ENCODE measurements at places on chromosomes 5 and 9.

DNA sequence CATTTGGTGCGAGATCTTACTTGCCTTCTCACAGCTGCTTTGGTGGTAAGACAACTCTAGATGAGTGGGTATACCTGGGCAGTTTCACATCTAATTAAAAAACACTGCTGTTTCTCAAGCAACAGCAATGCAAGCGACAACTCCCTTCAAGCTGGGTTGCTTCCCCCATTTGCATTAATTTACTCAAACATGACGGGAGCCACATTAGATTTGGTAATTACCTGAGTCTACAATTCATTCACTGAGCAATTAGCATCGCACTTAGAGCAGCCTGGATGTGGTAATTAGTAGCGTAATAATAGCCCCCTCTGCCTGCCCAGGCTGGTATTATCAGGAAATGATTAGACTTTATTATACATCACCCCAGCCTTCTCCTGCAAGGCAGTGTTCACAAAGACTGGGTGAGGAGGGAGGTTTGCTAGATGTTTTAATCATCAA is 73.4 kb downstream of the FBXO38 start:
- no peak for DNase-seq

DNA sequence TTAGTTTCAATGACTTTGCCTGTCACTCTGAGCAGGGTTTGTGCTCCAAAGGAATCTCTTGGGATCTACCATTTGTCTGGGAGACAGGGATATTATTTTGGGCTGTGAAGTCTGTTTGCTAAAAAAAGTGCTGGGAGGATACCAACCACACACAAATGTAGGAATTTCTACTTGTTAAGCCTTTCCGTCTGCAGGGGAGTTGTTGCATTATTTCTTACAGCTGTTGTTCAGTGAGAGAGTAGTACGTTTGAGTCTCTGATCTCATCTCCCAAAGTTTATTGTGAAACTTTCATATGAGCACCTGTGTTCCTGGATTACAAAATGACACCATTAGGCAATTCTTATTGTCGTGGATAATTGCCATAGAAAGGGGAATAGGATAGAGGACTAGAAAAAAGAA is 78.3 kb upstream of the SEMA6A start:
- no peak for DNase-seq

GRCh38 chr5:77867914-77868313 is 91.8 kb upstream of the TBCA start:
- DNase-seq: no peak

GRCh38 chr5:77550406-77550805 is 58.3 kb upstream of the WDR41 start:
- no peak for DNase-seq

- no peak for DNase-seq
Measured at GRCh38 chr5:114544561-114544960, 182.7 kb downstream of the KCNN2 start.

DNA sequence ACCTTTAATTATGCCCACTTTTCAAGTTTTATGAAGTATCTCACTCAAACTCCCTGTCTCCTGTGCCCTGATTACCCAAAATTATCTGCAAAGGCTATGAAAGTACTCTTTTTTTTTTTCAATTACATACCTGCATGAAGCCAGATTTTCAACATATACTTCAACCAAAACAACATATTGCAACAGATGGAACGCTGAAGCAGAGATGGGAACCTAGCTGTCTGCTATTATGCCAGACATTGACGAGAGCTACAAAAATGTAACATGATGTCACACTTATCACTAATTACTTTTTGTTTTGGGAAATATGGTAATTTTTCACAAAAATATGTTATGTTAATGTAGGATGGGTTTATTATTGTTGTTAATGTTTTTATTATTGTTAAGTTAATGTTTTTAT is 86.5 kb upstream of the SLC1A3 start:
- no peak for DNase-seq

GRCh38 chr9:21519855-21520434 is 37.8 kb upstream of the IFNE start:
- no peak for DNase-seq

- DNase-seq: no peak
Measured at GRCh38 chr5:11483630-11484029, 420.6 kb downstream of the CTNND2 start.

DNA sequence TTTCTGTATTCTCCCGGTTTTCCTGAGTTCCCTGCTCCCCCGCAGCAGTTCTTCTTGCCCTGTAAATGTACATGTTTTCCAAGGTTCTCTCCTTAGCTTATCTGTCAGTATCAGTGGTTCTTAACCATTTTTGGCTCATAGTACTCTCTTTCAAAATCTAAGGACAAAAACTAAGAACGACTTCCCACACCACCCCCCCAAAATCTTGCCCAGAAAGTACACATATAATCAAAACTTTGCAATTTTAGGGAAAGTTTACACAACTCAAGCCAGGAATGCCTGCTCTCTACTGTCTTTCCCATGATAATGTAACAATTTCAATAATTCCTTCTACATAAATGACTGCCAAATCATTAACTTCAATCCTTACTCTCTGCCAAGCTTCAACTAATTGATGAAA is 4.5 kb downstream of the DCAF12 start:
- DNase-seq: no peak

DNA sequence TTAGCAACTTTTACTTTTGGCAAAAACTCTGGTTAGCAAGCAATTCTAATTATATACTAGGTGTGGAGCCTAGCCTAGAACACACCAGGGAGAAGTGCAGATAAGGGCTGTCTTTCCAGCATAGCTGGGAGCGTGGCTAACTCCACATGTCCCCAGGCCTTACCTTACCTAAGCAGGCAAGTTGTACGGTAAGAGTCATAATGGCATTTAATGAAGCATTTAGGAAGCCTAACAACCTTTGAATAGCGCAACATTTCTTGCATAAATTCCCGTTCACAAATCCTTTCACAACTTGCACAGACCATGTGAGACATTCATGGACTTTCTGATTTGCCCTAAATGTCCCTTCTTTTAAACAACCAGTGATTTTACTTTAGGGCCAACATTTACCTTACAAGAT is 917.4 kb upstream of the ACO1 start:
- DNase-seq: no peak

DNA sequence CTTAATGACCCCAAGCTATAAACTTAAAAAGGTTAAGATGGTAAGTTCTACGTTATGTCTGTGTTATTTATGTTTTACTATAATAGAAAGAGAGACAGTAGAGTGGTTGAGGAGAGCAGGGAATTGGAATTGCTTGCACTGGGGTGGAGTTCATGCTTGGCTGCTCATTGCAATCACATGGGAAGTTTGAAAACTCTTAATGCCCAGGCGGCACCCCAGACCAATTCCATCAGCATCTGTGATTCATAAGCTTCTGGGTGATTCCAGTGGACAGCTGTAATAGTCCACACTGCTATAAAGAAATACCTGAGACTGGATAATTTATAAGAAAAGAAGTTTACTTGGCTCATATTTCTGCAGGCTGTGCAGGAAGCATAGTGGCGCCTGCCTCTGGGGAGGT is 323.9 kb upstream of the MSX2 start:
- no peak for DNase-seq

DNA sequence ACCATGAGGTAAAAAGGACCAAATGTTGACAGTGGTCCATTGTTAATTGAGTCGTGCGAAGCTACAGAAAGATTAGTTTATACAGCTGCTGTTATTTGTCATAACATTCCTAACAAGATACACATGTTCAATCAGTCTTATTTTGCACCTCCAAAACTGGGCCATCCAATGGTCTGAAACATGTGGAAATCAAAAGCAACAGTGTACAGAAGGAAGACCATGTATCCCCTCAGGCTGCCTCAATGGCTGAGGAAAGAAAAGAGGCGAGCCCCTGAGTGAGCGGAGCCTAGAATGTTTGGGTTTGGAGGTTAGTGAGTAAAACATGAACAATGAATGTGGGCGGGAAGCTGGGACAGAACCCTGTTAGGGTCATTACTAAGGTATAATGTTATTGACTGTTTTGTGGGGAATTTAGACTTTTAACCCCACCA is 35.6 kb downstream of the NFIB start:
- DNase-seq: no peak

DNA sequence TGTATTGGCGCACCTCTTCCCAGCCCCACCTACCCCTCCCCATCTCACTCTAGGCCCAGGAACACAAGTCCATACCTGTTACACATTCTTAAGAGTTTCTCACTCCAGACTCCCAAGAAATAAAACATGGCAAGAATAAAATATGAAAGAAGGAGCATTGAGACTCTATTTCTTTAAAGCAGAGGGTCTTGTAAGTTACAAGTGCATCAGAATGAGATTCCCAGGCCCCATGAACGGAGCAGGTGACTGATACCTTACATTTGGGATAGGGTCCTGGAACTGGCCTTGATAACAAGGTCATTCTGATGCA is 5.7 kb downstream of the EGR1 start:
- no peak for DNase-seq

- no peak for DNase-seq
Measured at GRCh38 chr5:91706785-91707520, 323.8 kb upstream of the ARRDC3 start.

GRCh38 chr9:113564498-113565237 is 101.1 kb downstream of the RGS3 start:
- no peak for DNase-seq

- DNase-seq: no peak
Measured at GRCh38 chr5:78661691-78662090, 13.1 kb upstream of the LHFPL2 start.

DNA sequence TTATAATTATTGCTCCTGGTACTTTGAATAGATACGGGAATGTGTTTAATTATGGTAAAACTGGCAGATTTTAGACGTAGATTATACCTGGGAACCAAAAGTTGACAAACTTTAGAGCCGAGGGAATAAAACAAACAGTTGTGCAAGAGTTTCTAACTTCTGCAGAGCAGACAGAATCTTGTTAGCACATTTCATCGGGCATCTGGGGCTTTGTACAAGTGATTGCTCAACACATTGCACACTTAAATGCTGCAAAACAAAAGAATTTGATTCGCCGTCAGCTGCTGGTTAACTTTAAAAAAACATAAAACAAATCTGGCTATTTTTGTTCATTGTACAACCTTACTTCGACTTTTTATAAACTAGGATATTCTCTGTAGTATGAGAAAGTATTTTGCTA is 398.1 kb downstream of the MAN2A1 start:
- no peak for DNase-seq

GRCh38 chr9:135070964-135071735 is 16.3 kb upstream of the OLFM1 start:
- no peak for DNase-seq

DNA sequence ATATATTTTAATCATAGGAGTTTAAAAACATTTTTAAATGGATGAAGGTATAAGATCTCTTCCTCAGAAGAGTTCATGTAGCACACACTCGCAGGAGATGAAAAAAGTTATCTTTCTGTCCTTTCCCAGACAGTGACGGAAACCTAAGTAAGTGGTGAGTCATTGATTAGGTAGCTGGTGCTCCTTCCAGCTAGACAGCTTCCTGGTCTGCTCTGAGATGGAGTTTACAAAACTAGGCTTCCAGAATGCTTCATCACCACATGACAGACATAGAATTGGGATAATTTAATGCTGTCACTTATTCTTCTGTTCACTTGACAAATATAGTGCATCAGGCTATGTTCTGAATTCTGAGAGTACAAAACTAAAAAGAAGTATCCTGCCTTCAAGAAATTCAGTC is 2393.0 kb upstream of the C9orf72 start:
- DNase-seq: no peak

GRCh38 chr5:174599992-174600391 is 124.4 kb upstream of the MSX2 start:
- DNase-seq: no peak

DNA sequence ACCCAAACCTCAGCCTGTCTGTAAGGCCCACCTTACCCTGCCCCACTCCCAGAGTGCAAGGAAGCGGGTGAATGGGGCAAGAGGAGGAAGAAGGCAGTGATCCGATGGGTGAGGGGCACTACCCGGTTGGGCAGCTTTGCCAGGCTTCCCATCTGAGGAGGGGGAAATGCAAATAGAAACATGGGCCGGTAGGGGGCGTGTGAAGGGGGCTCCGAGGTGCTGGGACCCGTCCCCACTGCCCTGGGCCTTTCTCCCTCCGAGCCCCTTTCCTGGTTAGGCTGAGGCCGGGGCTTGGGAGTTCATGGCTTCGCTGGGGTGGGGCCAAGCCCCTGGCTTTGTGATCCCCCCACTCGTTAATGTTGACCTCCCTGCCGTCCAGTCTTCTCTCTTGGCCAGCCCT is 23.6 kb upstream of the MYORG start:
- DNase-seq: no peak

DNA sequence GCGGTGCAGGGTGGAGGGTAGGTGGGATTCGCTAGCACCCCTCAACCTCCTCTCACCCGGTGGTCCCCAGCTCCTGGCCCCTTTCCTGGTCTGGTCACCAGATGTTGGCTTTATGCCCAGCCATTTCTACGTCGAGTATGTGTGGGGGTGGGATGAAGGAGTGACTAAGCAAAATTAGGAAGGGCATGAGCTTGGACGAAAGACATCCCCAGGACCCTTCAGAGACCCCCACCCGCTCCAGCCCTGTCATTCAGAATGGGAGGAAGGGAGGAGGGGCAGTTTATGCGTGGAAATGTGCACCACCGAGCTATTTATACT is 742 bp downstream of the BHMT2 start:
- no peak for DNase-seq

DNA sequence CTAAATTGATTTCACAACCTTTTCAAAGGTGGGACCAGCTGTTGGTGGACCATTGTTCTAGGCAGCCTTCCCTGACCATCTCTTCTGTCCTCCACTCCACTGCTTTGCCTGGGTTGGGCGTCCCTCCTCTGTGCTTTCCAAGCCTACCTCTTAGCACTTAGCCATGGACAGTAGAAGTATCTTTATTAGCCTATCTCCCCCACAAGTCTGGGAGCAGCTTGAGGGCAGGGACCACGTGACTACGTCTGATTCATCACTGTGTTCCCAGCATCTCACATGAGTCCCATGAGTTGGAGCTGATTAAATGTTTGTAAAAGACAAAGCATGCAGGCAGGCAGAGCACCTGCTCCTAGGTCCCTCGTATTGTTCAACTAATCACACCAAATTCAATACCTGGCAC is 20.9 kb downstream of the MORN5 start:
- no peak for DNase-seq

DNA sequence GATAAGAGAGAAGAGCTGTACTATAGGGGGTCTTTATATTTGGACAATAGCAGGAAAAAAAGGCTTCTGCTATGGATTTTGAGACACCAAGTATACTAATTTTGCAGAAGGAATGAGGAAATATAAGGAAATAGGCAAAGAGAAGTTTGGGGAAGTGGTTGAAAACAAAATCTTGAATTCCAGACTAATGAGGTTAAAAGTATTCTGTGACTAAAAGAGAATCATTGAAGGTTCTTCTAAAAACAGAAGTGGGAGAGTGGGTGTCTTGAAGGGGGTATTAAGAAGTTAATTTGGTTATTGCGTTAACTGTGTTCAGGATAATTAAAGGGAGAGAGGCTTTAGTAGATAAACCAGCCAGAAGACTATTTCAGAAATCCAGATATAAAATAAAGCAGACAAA is 148.7 kb downstream of the RFK start:
- DNase-seq: no peak

GRCh38 chr5:148912714-148913398 is 86.4 kb downstream of the ADRB2 start:
- no peak for DNase-seq

GRCh38 chr9:104386013-104386412 is 118.0 kb upstream of the OR13F1 start:
- no peak for DNase-seq
